Large intestine (tissue), 12 donors: ENCODE measurements at places on chromosomes 4 and X. TPM values are rescaled to one million over a fixed set of nuclear protein-coding genes. Genes with fewer than 3 reads are reported as not detected.

GAB3 gene
- 3.2 TPM for polyA plus RNA-seq

TRIM60 gene
- not detected for polyA plus RNA-seq

LANCL3 gene
- 0.33 TPM for polyA plus RNA-seq

SMIM31 gene
- 23.4 TPM for polyA plus RNA-seq

ETDB gene
- polyA plus RNA-seq = not detected

MSL3 gene
- polyA plus RNA-seq = 24.5 TPM

FBXO8 gene
- polyA plus RNA-seq = 21.1 TPM

TRPC5OS gene
- not detected for polyA plus RNA-seq

NIPAL1 gene
- 30.7 TPM for polyA plus RNA-seq

ITGB1BP2 gene
- 3.3 TPM for polyA plus RNA-seq

CXCL3 gene
- polyA plus RNA-seq = 1.4 TPM

H2BW2 gene
- polyA plus RNA-seq = not detected

VCX gene
- not detected for polyA plus RNA-seq

RBMXL3 gene
- polyA plus RNA-seq = not detected

IL2 gene
- polyA plus RNA-seq = 0.24 TPM

DDIT4L gene
- polyA plus RNA-seq = 1.5 TPM

CYBB gene
- 15.9 TPM for polyA plus RNA-seq

CCSER1 gene
- polyA plus RNA-seq = 9.5 TPM

ADH1B gene
- polyA plus RNA-seq = 9.6 TPM

PNMA3 gene
- 65.1 TPM for polyA plus RNA-seq

INTU gene
- polyA plus RNA-seq = 7.7 TPM

UGT2B15 gene
- 29.6 TPM for polyA plus RNA-seq
